ENCODE measurements at places on chromosomes 12 and 14. TPM values are rescaled to one million over a fixed set of nuclear protein-coding genes. Genes with fewer than 3 reads are reported as not detected.

DNA sequence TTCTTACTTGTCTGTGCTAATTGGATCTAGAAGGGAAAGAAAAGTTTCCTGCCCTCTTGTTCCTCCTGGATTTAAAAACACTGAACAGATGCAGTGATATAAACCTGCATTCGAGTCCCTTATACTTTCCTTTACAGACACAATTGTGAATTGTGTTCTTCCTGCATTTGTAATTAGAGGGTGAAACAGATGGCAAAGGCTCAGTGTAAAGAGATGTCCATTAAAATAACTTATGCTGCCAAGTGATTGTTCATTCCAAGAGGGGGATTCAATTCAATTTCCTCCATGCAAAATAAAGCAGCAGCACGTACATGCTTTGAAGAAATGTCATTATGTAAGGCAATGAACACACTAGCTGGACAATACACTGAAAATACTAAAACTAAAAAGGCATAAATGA, 248.3 kb upstream of the LRIG3 start:
- no peak for DNase-seq

Gene ATXN3
- total RNA-seq = 20.5 TPM

- DNase-seq = no peak
These were observed 22.6 kb upstream of the LUM start for GRCh38 chr12:91133871-91134270.

Gene ACVRL1
- total RNA-seq = 0.44 TPM

- DNase-seq = peak; percentile 27
These were observed 53.4 kb upstream of the ANO4 start for GRCh38 chr12:100741084-100741711.

DNA sequence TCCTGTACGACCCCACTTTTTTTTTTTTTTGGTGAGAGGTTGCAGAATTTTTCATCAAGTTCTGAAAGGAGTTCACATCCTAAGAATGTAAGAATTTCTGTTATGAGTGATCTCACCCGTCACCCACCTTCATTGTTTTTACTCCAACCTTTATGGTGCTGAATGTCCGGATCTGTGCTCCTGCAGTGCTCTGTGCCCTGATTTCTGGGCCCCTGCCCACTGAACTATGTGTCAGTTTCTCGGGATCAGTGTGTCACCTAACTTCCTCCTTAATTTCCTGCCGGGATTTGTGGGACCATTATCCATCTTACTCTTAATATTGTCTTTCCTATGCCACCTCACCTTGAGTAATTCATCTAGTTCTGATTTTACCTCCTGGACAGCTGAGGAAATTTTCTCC, 11.6 kb downstream of the RASSF8 start:
- DNase-seq = no peak

DNA sequence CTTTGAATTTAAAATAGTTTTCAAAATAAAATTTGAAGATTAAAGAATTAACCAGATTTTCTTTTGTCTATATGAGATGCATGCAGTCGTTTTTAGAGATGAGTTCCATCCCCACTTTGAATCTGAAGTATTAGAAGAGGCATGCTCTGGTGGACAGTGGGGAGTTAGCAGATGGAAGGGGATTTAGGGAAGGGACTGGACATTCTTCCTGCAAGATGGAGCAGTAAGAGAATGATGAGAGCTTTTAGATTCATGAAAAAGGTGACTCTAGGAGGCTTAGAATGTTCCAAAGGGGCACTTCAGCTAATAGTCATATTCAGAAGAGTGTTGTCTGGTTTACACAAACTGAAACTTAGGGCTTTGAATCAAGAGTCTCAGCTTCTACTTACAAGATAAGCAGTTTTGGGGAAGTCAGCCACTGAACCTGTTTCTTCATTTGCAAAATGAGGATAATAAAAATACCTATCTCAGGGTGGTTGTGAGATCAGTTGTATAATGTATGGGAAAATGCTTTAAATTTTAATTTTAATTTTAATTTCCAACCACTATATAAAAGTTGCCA, 3.7 kb downstream of the ZBTB1 start:
- no peak for DNase-seq

GRCh38 chr12:82793751-82794281, 107.1 kb downstream of the TMTC2 start:
- DNase-seq = no peak

GRCh38 chr14:81535396-81536164, 1.9 kb upstream of the SEL1L start:
- DNase-seq = no peak

DNA sequence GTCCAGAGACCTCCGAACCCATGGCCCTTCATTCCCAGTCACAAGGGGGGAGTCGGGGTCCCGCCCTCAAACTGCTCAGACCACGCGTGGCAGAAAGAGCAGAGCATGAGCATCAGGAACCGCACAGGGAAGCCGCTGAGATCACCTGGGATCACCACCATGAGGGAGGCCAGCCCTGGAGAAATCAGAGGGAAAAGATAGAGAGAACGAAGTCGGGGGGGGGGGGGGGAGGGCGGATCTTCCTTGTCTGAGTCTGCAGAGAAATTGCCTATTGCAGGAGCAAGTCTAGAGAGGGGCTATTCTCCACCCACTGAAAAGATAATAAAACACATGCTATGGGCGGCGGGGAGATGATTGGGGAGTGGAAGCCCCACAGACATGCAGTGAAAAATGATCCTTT, 884 bp upstream of the TMEM132C start:
- DNase-seq = no peak

Gene PAN2
- total RNA-seq = 53.5 TPM

GRCh38 chr14:91155626-91156089, 41.8 kb downstream of the DGLUCY start:
- no peak for DNase-seq

GRCh38 chr12:66692170-66692569, 13.3 kb upstream of the GRIP1 start:
- DNase-seq = no peak

Gene ZCCHC8
- 46.6 TPM for total RNA-seq

DNA sequence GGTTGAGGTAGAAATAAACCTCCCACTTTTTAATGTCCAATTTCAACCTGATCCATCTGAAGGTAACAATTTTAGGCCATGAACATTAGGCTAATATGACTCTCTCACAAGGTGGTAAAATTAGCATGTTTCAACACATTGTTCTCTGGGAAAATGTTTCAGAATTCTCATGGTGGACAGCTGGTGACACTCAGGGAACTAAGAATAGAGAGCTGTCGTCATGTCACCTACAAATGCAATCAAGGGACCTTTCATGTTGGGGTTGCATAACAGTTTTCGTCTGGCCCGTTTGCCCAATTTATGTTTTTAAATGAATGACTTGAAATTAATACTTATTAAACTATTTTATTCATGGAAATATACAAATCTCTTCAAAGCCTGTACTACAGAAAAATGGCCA, 180.7 kb upstream of the PRICKLE1 start:
- DNase-seq = no peak

DNA sequence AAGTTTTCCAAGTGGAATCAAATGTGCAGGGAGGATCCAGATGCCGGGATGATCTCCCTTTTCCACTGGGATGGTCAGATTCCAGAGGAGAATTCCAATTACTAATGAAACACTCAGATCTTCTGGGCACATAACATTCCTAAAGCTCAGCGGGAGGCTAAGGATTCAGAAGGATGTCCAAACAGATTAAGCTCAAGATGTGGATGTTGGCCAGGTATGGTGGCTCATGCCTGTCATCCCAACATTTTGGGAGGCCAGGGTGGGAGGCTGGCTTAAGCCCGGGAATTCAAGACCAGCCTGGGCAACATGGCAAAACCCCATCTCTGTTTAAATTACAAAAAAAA, 62.0 kb upstream of the PNMA1 start:
- no peak for DNase-seq

Gene BTG1
- total RNA-seq = 123 TPM

Gene KCNC2
- total RNA-seq = not detected

Data from Calu3 (cell line).